ENCODE measurements at places on chromosomes 7 and 10. TPM values are rescaled to one million over a fixed set of nuclear protein-coding genes. Genes with fewer than 3 reads are reported as not detected.

The GIMAP6 gene
- total RNA-seq = not detected

The SPAG6 gene
- total RNA-seq = not detected

The LIPF gene
- total RNA-seq = not detected

The FRAT1 gene
- total RNA-seq = 1.2 TPM

The TAS2R5 gene
- total RNA-seq = 0.26 TPM

The AKR1D1 gene
- 0.13 TPM for total RNA-seq

The TMEM139 gene
- total RNA-seq = not detected

The GIMAP7 gene
- not detected for total RNA-seq

The INPP5F gene
- total RNA-seq = 145 TPM

The RNLS gene
- total RNA-seq = 47.5 TPM

The DNMBP gene
- total RNA-seq = 6.2 TPM

The NKX2-3 gene
- 0.19 TPM for total RNA-seq

The MSRB2 gene
- 27.5 TPM for total RNA-seq

The HMX3 gene
- 0.32 TPM for total RNA-seq

The GATAD1 gene
- total RNA-seq = 59.2 TPM

The EVX1 gene
- not detected for total RNA-seq

The HKDC1 gene
- total RNA-seq = 0.61 TPM

The TRIM50 gene
- not detected for total RNA-seq

The DGKI gene
- total RNA-seq = 3.1 TPM

The ZC3HAV1 gene
- total RNA-seq = 40.6 TPM

The CPA4 gene
- total RNA-seq = 0.11 TPM

The CUZD1 gene
- not detected for total RNA-seq

The SFTPA1 gene
- not detected for total RNA-seq

The HTR7 gene
- total RNA-seq = 1.6 TPM

The IDI2 gene
- 0.08 TPM for total RNA-seq

The AGR3 gene
- not detected for total RNA-seq

The DYNC1I1 gene
- total RNA-seq = 19.3 TPM

The ENTPD1 gene
- total RNA-seq = 20.2 TPM

The DPCD gene
- total RNA-seq = 15.5 TPM

The FAM204A gene
- total RNA-seq = 54.0 TPM

The CNNM1 gene
- 0.03 TPM for total RNA-seq

The TRIM4 gene
- not detected for total RNA-seq

The COL26A1 gene
- 0.85 TPM for total RNA-seq

The ERVW-1 gene
- not detected for total RNA-seq

The SPDYE8 gene
- total RNA-seq = not detected

The GIMAP2 gene
- total RNA-seq = 12.6 TPM

The BMPER gene
- total RNA-seq = 0.05 TPM

The GNAI1 gene
- 59.5 TPM for total RNA-seq

The CPA5 gene
- total RNA-seq = not detected

The ADCYAP1R1 gene
- total RNA-seq = not detected

The PKD2L1 gene
- total RNA-seq = not detected

The CDNF gene
- 0.74 TPM for total RNA-seq

The RP9 gene
- total RNA-seq = 38.4 TPM

The TLX1 gene
- total RNA-seq = not detected
